ENCODE measurements at places on chromosomes 13 and 19.

GRCh38 chr13:33787051-33787591, 30.8 kb upstream of the RFC3 start:
- DNase-seq, result no peak

GRCh38 chr13:31625115-31625514, 114.2 kb upstream of the RXFP2 start:
- DNase-seq, result no peak

GRCh38 chr13:81395368-81395767, 1054.4 kb upstream of the SPRY2 start:
- DNase-seq, result no peak

DNA sequence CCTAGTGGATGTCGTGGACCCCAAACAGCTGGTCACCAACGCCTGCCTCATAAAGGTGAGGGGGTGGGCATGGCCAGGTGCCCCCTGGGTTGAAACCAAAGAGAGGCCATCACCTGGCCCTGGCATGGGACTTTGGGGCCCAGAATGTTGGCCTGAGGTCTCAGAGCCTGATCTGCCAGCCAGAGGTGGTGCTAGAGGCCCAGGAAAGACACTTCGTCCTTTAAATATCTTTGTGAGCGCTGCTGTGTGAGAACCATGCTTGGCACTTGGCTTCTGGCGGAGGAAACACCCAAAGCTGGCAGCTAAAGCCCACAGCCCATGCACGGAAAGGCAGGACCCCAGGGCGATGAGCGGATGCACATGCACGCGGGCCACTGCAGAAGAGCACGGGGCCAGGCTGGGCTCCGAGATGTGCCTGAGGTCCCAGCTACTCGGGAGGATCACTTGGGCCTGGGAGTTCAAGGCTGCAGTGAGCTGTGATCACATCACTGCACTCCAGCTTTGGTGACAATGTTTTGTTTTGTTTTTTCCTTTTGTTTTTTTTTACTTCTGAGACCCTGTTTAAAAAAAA, 4.3 kb upstream of the ADM5 start:
- no peak for DNase-seq

DNA sequence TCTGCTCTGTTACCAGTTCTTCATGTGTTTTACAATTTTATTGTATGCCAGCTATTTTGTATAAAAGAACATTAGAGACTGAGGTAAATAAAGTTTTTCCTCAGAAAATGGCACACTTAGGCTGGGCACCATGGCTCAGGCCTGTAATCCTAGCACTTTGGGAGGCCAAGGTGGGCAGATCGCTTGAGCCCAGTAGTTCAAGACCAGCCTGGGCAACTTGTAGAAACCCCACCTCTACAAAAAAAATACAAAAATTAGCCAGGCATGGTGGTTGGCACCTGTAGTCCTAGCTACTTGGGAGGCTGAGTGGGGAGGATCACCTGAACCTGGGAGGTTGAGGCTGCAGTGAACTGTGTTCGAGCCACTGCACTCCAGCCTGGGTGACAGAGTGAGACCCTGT, 32.0 kb downstream of the CCDC8 start:
- DNase-seq, result no peak

- peak; percentile 33 for DNase-seq
These were observed 27.5 kb downstream of the DPRX start for GRCh38 chr19:53659292-53659691.
